ENCODE measurements at places on chromosomes 3 and 15.

GRCh38 chr3:46930945-46931403 is 45.6 kb downstream of the CCDC12 start:
- DNase-seq: no peak

DNA sequence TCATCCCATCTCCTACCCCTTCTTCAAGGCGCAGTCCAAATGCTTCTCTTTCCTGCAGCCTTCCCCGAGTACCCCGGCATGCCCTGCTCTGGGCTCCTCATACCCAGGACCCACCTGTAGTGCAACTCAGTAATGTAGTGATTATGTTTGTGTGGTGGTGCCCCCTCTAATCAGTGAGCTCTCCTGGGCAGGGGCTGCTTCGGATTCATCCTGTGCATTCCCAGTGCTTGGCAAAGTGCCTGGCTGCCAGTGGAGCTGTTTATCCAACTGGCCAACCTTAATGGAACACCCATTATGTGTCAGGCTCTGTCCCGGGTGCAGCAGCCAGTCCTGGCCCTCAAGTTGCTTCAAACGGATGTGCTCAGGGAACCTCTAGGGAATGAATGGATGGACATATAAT is 174.4 kb upstream of the LINGO1 start:
- no peak for DNase-seq

GRCh38 chr3:168956076-168956475 is 707.4 kb downstream of the MECOM start:
- DNase-seq: no peak

DNA sequence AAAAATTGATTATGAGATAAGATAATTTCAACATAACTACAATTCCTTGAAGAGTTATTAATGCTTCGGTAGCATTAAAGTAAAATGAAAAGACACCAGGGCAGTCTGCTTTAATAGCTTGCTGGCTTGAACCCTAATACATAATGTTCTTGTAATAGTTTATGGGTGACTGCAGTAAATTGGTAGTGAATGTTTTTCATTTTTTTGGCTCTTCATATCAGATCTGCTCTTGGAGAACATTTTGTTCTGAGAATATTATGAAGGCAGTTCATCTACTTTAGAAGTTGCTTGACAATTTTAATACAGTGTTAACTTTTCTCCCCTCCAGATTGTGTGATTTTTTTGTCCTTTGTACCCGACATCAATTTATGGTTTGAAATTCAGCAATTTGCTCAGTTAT is 128.4 kb downstream of the ZBTB20 start:
- DNase-seq: no peak

GRCh38 chr3:160291290-160291908 is 66.2 kb downstream of the C3orf80 start:
- no peak for DNase-seq

DNA sequence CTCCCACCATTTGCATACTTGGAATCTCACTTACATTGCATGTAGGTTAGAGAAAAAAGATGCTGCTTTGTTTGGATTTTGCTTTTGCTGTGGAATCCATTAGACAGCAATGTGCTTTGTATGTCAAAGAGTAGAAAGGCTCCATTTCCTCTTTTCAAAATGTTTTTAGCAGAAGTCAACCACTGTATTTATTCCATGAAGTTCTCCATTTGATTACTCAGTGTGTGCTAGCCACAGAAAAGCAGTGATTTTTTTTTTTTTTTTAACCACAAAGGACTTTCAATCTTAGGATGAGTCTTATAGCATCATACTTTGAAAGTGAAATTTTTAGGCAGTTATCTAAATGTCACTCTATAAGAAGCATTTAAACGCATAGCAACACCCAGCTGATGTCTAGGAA is 285.0 kb upstream of the ADAMTS9 start:
- no peak for DNase-seq

DNA sequence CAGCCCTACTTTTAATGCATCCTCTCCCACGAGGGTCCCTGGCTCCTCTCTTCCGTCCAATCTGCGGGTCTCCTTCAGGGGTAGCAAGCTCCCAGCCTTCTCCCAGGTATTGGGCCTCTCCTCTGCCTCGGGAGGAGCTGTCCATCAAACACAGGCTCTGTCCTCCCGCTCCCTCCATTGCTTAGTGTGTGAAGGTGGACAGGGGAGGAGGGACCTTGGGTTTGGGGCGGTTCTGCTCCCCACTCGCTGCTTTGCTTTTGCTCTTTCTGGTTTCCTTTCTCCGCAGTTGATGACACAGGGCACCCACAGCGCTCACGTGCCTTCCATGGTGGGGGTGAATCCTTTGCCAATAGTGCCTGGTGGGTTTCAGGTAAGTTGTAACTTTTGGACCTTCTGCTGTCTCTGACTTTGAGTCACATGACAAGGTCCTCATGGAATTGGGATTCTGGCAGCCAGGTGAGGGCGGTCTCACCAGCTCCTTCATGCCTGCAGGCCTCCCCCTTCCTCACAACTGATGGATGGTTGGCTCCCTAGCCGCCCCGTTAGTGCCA is 18.9 kb downstream of the MUC20 start:
- DNase-seq: no peak

DNA sequence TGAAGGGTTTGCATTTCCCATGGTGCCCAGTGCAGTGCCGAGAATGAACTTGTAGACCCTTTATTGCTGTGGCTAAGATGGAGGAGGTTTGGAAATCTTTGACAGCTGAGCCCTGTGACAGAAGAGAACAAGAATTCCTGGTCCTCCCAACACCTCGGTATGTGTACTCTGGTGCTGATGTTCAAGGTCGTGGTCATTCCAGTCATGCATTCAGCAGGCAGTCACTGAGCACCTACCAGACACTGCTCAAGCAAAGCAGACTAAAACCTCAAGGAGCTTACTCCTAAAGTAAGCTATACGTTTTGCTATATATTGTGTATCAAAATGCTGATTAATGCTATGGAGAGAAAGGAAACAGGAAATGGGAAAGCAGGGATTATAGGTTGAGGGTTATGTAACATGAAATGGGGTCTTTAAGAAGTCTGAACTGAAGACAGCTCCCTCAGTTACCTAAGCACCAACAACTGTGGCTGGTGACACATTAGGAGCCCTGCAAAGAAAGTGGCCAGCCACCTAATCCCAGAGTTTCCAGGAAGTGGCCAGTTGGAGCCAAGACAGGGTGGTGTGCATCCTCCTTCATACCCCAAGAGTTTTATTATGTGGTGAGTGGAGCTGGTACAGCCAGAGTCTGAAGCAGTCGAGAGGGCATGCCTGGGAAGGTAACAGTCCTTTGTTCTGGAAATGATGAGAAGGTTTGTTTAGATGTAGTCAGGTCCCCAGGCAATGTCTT is 65.0 kb downstream of the CCNL1 start:
- no peak for DNase-seq

DNA sequence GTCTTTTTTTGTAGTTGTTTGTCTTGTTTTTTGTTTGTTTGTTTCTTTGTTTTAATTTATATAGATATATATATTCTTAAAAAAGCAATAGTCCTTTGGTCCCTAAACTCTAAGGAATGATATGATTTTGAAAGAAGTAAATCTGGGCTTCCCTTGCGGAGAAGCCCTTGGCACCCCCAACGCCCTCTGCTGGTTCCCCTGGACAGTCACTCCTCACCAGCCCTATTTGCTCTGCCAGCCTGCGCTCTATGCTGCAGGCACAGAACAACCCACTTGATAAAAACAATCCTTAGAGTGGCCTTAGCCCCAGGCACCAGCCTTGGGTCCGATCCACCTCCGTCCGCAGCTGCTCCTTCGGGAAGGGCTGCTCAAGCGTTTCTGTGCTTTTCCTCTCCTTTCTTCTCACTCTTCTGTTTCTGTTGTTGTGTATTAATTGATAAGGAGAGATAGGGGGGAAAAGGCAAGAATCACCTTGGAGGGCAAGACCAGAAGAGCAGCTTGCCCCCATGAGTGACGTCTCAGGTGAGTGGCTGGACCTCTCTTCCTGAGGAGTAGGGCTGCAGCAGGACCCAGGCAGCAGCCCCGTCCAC is 13.7 kb upstream of the PARP6 start:
- DNase-seq: peak; percentile 33

DNA sequence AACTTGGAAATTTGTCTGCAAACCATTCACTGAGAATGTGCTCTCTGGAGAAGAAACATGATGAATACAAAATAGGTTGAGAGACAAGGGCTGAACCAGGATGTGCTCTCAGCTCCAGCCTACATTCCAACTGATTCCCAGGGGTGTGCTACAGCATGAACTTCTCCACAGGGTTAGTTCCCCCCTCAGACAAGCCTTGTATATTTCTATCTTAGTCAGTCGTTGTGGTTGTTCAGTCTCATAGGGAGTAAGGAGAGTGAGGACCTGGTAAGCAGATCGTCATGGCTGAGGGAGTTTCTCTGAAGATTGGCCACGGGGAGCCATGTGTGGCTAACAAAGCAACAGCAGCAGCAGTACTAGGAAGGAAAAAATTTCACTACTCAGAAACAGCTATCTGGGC is 919.7 kb upstream of the CADM2 start:
- DNase-seq: no peak

DNA sequence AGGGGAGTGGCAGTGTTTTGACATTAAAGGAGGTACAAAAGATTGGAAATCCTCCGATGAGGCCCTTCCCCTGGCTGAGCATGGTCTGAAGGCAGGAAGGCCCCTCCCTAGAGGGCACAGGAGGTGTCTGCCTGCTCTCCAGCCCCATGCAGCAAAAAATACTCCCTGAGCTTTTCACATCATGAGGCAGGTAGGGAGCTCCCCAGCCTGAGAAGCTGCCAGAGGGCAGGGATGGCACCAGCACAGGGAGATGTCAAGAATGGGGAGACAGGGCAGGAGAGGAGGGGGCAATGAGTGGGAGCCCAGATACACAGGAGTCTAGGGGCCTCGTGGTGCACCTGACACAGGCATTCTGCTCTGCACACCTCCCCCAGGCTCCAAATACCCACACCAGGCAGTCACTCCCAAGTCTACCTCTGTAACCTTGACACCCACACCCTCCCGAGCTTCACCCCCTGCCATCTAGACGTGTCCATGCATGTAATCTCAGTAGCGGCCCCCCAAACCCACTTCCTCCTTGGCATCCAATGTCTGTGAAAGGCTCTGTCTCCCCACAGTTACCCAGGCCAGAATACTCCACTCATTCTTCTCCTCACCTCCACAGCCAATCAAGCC is 22.9 kb downstream of the GRAMD2A start:
- no peak for DNase-seq

- no peak for DNase-seq
Measured at GRCh38 chr3:43177085-43177484, 71.2 kb upstream of the POMGNT2 start.

Measured in activated CD4-positive, CD25-positive, alpha-beta regulatory T cell (primary cell).